ENCODE measurements at places on chromosomes 11 and 22. TPM values are rescaled to one million over a fixed set of nuclear protein-coding genes. Genes with fewer than 3 reads are reported as not detected.

Gene SCGB1C1
- not detected for total RNA-seq

Gene MUC2
- total RNA-seq = not detected

Gene APOC3
- not detected for total RNA-seq

Gene OR51I2
- not detected for total RNA-seq

Measured in HFFc6 (cell line).